ENCODE measurements at places on chromosomes 5 and 9.

GRCh38 chr5:83387041-83387440 is 84.5 kb upstream of the VCAN start:
- no peak for DNase-seq

DNA sequence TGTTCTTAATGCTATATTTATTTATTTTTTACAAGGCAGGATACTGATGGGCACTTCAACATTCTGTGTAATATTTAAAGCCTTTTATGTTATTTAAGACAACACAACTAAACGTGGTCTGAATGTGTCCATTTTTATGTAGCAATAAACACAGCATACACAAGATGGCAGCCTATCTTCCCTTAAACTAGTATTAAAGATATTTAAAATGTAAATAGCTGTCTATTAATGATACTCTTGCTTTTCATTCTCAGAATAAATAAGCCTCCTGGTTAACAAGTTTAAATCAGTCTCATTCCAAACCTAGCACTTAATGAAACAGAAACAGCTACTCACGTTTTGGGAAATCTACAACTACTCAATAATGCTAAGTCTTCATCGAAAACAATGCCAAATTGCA is 315.7 kb downstream of the MCTP1 start:
- no peak for DNase-seq

DNA sequence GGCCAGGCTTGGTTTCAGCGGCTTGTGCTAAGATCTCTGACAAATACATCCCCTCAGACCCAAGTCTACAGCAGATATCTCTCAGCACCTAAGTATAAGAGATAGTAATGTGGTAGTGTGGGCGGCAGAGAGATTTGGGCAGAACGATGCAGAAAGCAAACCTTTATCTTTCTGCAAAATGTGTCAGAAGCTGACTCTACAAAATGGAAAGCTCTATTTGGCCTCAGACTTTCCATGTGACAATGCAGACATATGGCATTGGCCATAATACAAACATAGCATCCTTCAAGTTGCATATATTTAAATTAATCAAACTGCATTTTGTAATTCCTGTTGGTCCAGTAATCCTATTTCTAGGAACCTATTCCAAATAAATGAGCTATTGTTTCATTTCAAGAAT is 102.5 kb upstream of the RAI14 start:
- DNase-seq = no peak

DNA sequence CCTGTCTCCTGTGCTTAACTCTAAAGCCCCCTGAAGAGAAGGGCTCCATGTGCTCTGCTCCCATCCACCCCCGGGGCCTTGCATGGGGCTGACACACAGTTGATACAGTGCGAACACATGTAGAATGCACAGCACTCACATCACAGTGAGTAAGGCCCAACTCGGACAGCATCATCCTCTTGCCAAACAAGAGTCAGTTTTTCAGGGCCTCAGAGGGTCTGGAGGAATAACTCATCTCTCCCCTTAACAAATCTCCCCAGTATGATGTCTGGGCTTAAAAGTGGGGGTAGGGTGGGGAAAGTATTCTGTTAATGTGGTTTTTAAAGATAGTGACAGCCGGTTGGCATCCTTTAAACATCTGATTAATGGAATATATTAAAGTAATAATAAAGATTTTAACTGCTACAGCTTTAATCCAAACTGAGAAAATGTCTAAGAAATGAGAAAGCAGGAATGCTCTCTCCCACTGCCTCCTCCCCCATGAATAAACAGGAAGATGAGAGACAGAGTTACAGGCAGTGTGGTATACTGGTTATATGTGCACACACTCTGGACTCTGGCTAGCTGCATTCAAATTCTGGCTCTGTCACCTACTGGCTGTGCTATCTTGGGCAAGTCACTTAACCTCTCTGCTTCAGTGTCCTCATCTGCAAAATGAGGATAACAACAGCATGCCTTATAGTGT is 22.5 kb downstream of the APBA1 start:
- no peak for DNase-seq

DNA sequence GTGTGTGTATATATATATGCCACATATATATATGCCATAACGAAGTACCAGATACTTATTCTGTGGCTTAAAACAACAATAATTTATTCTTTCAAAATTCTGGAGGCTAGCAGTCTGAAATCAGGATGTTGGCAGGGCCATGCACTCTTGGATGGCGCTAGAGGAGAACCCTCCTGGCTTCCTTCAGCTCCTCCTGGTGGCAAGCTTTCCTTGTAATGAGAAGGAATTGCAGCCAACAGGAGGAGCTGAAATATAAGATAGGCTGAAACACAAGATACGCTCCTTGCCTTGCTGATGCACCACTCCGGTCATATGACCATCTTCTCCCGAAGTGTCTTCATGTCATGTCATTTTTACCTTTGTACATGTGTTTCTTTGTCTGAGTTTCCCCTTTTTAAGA is 368.1 kb upstream of the CTNND2 start:
- DNase-seq = no peak

GRCh38 chr5:77876316-77876715 is 100.2 kb upstream of the TBCA start:
- DNase-seq = no peak

- no peak for DNase-seq
These were observed 10.5 kb upstream of the NACC2 start for GRCh38 chr9:136105398-136106135.

DNA sequence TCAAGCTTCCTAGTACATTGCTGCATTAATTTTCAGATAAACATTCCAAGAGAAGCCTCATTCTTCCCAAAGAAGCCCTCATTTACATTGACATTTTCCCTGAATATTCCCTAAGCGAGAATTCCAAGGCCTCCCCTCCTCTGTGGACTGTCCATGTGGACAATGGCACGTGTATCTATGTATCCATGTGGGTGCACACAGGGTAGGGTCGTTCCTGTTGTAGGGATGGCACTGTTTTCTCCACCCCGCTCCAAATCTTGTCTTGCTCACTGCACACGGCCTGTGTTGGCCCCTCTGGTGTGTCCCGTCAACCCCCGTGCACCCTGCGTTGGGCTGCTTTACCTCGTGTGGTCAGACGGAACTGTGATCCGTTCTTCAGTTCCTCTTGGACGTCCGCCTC is 104.7 kb upstream of the IRX2 start:
- no peak for DNase-seq

DNA sequence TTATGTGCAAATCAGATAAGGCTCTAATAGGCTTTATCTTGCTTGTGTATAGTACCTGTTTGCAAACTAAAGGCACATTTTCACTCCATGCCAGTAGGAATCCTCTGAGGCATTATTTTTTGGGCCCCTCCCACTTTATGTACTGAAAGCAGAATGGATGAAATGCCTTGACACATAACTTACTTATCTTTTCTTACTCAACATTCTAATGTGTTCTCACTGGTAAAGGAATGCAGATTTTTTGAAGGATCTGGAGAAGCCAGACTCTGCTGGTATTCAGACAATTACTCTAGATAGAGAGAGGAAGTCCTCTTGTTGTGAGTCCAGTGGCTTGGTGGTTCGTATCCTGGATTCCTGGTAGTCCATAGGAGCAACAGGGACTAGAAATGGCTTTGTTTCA is 336.7 kb downstream of the CCDC171 start:
- DNase-seq = no peak

DNA sequence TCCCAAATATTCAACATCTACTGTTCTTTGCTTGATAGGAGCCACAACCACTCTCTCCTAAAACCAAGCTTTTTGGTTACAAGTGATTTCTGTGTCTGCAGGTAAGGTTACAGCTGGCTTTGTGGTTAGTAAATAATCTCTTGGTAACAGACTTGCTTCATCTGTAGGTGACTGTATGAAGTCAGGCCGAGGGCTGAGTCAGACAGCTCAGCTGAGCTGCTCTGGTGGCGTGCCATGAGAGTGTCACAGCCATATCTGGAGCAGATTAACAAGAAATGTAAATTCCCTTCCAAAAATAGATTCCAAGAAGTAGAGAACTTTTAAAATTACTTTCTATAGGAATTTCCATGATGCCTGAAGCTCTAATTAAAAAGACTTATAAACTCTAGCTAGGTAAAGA is 23.7 kb upstream of the TAS2R1 start:
- no peak for DNase-seq

DNA sequence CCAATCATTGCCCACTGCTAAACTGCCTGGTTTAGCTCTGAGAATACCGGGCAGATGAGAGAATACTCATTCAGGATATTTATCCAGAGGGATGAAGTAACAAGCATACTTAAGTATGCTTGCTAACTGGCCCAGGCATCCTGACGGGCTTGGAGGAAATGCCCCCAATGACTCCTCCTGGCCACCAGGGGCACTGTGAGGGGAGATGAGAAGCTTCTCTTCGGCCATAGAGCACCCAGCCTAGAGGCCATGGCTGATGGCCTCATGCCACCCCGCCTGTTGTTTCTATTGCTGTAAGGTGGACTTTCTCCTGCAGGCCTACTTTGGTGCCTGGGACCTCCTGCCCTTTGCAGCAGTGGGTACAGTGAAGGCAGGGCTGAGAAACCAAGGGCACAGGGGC is 134.5 kb upstream of the FSTL4 start:
- no peak for DNase-seq

DNA sequence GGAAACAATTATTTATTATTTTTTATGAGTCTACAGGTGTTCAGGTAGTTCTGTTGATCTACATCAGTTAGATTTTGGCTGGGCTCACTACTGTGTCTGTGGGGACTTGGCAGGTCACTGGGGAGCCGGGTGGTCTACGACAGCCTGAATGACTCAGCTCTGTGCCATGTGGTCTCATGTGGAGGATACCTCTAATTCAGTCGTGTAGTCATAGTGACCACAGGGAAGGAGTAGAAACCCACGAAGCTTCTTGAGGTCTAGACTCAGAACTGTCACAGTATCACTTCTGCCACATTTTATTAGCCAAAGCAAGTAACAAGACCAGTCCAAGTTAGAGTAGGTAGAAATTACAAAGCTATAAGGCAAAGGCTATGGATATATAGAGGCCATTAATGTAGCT is 64.7 kb upstream of the GRAMD2B start:
- no peak for DNase-seq

DNA sequence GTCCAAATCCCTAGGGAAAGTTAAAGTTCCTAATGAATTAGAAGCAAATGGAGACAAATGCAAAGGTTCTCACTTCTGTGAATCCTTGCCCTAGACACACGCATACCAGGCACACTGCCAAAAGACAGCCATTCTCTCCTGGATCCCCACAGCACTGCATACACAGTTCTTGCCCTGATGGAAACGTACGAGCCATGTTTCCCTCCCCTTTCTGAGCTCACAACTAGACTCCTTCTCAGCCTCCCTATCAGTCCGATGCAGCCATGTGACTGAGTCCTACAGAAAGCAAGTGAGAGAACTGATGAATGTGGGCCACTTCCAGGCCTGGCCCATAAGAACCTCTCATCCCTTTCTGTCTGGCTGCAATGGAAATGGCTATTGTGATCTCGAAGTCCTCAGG is 92.0 kb downstream of the ZNF608 start:
- DNase-seq = no peak

- peak; percentile 55 for DNase-seq
These were observed 701 bp upstream of the ZNF462 start for GRCh38 chr9:106862110-106862820.

DNA sequence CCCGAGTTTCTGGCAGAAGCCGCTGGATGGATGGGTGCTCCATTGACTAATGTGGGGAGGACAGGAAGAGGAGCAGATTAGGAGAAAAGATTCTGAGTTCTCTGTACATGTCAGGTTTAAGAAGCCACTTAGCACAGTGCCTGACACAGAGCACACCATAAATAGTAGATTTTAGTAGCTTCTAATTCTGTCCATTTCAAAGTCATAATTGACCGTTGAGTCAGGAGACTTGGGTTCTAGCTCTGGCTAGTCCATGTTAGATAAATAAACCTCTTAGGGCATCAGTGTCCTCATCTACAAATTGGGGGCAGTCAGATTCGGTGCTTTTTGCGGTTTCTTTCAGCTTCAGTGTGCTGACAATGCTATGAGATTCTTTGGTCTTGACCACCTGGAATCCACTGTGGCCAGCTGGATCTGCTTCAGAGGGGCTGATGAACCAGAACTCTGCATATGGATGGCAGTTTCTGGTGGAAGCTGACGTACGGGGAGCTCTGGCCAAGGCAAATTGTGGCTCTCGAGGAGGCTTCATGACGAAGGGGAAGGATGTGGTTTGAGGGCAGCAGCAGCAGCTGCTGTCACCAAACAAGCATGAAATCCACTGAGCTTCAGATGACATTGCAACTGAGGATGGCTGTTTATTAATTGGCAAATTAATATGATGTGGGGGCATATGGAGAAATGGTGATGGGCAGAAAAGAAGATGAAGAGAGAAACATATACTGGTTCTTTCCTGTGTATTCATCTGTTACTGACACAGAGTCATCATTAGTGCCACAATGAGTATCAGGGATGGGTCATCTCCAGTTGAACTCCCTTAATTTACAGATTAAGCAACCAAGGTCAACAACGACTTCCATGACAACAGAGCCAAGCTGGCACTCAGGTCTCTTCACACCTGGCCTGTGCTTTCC is 134.4 kb downstream of the AOPEP start:
- DNase-seq = no peak

DNA sequence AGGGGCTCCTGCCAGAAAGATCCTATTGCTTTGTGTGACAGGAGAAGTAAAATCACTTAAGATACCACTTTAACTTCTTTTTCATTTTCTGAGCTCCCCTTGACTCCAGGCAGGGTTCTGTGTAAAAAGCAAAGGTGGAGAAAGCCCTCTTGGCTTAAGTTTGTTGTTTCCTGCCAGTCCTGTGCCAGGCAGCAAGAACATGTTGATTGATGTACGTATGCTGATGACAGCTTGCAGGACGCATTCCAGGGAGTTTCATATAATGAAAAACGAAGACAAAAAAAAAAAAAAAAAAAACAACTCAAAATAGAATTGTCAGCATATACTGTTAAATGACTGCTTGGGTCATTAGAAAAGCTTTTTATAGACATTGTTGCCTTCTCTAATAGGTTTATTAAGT is 251.7 kb downstream of the PSAT1 start:
- DNase-seq = no peak

DNA sequence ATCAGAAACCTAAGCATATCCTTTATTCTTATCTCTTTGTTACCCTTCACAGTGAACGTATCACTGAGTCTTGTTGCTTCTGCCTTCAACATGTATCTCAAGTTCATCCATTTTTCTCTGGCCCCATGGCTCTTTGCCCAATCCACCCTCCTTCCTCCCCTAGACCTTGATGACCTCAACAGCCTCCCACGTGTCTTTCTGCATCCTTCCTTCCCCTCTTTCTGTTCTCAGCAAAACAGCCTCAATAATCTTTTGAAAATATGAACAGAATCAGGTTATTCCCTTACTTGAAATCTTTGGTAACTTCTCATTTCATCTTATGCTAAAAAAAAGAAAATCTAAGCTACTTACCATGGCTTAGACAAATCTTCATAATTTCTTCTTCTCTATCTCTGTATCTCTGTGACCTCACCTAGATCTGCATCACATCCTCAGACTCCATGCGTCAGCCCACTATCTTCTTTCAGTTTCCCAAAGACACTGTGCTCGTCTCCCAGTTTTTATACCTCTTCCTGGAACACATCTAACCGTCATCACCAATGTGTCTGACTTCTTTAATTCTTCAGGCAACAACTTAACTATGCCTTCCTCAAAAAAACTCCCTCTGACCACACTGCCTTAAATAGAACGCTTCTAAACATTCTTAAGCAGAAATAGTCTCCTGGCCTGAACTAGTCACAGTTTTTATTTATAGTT is 208.0 kb downstream of the PARP8 start:
- DNase-seq = no peak
